Activated T-cell treated with anti-CD3 and anti-CD28 coated beads, Interleukin-2, amount 50 U/mL, for 72 hours (primary cell): ENCODE measurements at places on chromosomes 11 and 22. TPM values are rescaled to one million over a fixed set of nuclear protein-coding genes. Genes with fewer than 3 reads are reported as not detected.
A peak's percentile ranks its signal among the peaks of the same experiment; 100 is the strongest.

The LRRC56 gene
- total RNA-seq = 1.2 TPM

The KLHL35 gene
- total RNA-seq = 1.2 TPM

The SCGB1C1 gene
- total RNA-seq = not detected

The TST gene
- 6.7 TPM for total RNA-seq

The RAB38 gene
- total RNA-seq = 6.3 TPM

The CRKL gene
- 71.5 TPM for total RNA-seq

The MS4A3 gene
- not detected for total RNA-seq

The CCDC188 gene
- not detected for total RNA-seq

The SERPING1 gene
- not detected for total RNA-seq

The NXPE4 gene
- total RNA-seq = not detected

The OR10D3 gene
- total RNA-seq = not detected

GRCh38 chr22:37491559-37492427 is 5.6 kb upstream of the MFNG start:
- DNase-seq = no peak

GRCh38 chr11:7160814-7161489 is 72.2 kb downstream of the RBMXL2 start:
- peak; percentile 17 for DNase-seq

- no peak for DNase-seq
Measured at GRCh38 chr11:16338393-16338792, 18.0 kb downstream of the SOX6 start.

DNA sequence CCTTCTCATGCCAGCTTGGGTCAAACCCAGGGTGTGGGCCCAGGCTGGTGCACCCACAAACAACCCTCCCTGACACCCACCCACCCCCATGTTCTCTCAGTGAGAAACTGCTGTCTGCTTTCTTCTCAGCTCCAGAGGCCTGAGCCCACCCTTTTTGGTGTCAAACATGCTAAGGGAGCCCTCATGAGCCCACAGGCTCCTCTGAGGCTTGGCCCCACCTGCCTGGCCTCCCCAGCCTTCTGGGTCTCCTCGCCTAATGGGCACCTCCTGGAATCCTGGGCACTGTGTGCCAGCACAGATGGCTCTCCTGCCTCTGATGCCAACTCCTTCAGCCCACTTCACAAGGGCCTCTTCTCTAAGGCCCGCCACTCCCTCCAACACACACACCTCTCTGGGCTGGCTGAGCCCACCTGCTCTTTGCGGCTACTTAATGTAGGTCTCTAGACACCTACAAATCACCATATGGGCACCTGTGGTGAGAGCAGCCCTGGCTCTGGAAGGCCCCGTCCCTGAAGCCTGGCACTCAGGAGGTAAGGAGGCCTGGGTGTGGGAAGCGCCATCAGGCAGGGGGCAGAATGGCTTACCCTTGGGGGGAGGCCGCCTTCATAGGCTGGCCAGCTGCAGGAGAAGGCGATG is 4.4 kb downstream of the NAGA start:
- DNase-seq = no peak

DNA sequence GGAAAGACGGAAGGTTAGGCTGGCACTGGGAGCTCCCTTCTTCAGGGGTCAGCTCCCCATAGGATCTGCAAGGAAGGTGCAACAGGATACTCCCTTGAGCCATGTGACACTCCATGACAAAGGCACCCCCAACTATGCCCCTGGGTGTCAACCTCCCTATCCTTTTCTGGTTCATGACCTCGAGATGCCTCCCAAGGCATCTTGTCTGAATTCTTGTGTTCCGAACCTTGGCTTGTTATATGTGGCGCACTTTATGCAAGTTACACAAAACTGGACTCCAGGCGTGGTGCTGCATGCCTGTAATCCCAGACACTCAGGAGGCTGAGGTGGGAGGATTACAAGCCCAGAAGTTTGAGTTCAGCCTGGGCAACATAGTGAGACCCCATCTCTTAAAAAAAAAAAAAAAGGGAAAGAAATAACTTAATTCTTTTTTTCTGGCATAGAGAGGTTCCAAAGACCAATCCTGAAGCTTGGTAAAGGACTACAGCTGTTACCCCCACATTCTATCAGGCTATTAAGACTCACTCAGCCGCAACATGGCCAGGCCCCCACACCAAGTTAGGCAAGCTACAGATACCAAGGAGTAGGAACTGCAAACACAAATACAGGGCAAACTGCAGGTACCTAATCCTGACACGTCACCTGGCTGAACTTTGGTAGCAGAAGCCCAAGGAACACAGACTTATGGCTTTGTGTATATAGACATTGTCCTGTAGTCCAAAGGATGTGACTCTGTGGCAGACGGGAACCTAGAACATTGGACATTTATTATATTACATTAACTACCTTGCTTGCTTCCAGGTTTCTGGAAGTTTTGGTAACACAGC is 1.4 kb downstream of the C11orf24 start:
- DNase-seq = no peak

DNA sequence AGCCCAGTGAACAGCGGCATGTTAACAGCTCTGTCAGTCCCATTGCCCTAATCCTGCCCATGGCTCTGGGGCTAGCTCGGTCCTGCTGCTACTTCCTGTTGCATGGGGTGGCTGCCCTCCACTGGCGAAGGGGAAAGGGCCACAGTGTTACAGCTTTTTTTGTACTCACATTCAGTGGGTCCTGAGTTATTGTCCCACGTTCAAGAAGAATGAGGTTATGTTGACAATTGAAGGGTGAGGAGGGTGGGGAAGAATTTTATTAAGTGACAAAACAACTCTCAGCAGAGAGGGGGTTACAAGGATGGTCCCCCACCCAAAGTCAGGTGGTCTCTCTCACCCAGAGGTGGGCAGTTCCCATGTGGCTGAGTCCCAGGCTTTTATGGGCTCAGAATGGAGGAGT is 17.7 kb upstream of the MS4A7 start:
- DNase-seq = no peak

DNA sequence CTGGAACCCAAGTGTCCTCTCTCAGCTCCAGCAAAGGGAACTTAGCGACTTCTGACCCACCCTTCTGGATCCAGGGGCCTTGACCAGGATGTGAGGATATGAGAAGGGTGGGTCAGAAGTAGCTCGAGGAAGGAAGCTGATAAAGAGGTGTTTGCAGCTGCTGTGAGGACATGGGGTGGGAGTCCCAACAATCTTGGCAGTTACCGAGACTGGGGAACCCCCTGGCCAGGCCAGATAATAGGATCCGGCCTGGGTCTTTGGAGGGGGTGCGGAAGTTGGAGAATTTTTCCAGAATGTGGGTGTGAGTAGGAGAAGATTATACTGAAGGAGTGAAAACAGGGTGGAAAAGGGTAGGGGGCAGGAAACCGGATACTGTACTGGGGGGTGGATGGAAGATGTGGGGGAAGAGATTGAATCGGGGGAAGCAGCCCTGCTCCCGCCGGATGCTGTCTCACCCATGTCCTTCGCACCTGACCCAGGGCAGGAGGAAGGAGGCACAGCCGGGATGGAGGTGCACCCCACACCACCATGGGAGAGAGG is 2.8 kb upstream of the MCAM start:
- no peak for DNase-seq

DNA sequence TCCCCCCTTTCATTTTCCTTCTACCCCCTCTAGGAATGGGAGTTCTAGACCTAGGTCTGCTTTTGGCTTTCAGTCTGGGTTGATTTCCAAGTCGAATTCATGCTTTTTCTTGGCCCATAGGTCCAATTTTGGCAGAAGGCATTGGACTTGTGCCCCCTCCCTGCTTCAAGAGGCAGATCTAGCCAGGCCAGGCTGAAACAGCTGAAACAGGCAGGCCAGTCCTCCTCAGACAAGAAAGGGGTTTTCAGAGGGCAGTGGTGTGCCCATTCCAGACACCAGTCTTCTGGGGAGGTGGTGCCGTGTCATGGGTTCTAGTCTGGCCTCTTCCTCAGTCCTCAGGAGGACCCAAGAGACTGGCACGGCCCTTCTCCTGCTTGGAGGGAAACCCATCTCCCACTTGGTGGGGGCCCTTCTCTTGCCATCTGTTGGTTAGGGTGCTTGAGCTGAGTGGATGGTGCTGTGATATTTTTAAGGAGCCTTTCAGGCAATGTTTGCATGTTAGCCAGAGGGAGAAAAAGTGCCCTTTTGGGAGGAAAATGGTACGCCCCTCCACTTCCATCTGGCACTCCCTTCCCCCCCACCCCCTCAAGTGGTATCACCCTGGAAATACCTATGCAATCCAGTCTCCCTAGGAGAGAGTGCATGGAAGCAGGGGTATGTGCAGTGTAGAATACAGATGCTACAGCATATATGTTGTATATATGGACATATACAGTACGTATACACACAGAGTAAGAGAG is 53.6 kb downstream of the SYT13 start:
- DNase-seq = no peak

GRCh38 chr22:24093855-24094254 is 82.8 kb downstream of the CABIN1 start:
- no peak for DNase-seq

- DNase-seq = no peak
Measured at GRCh38 chr11:63666874-63667273, 4.3 kb downstream of the ATL3 start.

- no peak for DNase-seq
Measured at GRCh38 chr11:59368238-59369022, 9.7 kb downstream of the OR5AN1 start.

- no peak for DNase-seq
Measured at GRCh38 chr11:15742626-15743519, 613.5 kb downstream of the SOX6 start.

DNA sequence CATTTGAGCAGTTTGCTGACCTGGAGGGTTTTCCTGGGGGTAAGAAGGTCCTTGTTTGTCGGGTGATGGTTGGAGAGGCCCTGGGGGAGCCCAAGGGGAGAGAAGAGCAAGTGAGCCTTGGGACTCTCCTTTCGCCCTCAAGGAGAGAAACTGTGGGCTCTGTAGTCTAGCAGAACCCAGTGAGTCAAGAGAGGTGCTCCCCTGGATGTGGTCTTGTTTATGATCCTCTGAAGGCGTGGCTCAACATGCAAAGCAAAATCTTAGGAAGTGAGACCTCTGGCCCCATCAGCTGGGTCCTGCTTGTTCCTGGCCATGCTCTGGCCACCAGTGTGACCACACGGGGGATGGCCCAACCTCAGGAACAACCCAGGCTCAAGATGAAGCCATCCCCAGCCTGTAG is 66.5 kb upstream of the ALX4 start:
- no peak for DNase-seq

DNA sequence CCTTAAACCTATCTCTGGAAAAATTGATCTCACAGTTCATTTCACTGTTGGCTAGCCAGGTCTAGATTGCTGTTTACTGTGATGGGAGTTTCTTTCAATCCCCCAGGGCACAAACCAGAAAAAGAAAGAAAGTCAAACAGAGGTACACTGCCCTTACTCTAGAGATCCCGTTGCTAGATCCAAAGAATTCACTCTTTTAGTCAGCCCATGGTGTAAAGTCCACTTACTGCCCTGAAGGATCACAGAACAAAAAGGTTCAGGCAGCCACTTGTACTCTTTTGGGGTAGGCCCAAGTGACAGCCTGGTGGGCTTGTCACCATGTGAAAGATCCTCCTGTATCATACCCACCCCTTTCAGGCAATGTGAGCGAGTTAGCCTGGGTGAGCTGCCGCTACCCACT is 162.6 kb upstream of the CCDC179 start:
- no peak for DNase-seq

- no peak for DNase-seq
Measured at GRCh38 chr22:36668854-36669253, 34.7 kb downstream of the CACNG2 start.

DNA sequence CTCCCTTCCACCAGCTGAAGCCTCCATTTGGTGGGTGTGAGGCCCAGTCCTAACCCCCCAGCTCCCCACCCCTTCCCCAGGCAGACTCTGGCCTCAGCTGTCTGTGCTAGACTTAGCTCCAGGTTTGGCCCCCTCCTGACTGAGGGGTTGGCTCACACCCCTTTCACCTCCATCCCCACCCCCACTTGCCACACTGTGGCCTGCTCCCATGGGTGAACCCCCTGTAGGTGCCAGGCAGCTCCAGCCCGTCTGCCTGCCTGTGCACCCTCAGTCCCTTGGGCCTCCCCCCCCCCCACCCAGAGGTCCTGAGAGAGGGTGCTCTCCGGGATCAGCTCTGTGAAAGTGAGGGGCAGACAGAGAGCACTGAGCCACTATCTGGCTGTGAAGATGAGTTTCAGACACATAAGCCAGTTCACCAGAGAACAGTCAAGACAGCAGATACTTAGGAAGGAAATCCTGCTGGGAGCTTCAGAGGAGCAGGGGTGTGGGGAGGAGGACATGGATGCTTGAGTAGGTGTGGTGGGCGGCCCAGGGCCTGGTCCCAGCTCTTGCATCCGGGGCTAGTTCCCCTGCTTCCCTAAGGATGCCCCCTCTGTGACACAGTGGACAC is 36.2 kb downstream of the PPM1F start:
- no peak for DNase-seq

DNA sequence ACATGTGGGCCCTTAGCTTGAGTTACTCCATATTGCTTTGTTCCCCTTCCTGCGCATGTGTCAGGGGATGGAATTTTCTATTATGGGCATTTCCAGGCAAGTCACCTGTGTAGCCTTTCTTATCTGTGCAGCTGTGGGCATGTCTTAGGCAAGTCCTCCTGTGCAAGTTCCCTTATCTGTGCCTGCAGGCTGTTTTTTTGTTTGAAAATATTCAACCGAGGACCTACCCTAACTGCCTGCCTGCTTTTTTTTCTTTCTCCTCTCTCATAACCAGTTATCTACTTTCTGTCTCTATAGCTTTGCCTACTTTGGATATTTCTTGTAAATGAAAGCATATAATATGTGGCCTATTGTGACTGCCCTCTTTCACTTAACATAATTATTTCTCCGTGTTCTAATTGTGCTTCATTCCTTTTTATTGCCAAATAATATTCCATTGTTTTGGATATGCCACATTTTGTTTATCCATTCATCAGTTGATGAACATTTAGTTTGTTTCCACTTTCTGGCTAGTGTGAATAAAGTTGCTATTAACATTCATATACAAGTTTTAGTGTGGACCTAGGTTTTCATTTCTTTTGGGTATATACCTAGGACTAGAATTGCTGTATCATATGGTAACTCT is 83.6 kb upstream of the CADM1 start:
- DNase-seq = no peak

DNA sequence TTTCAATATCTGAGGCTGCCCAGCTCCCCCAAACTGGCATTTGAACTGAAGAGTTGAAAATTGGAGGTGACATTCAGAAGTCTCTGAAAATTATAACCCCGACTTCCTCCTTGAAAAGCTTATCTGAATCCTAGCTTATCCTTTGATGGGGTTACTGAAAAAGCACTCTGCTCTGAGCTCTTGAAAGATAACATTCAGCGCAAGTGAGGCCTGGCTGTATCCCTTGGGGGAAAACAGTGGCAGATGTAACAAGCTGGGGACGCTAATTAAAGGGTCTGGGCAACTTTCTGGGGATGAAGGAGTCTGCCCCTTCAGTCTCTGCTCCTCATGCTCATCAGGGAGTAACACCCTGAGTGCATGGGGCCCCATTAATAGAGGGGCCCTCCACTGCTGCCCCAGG is 402.0 kb upstream of the CADM1 start:
- no peak for DNase-seq

GRCh38 chr11:10857709-10858438 is at the start of gene ZBED5:
Gene ZBED5, minus strand, starts transcription at chr11:10858053. Its CDS starts 3,108 bp downstream, at chr11:10854945.
- DNase-seq = peak; percentile 95

GRCh38 chr22:28608546-28608945 is 71.1 kb downstream of the TTC28 start:
- DNase-seq = no peak

- DNase-seq = no peak
Measured at GRCh38 chr22:17199003-17199731, 20.1 kb downstream of the ADA2 start.
